Myocyte (in vitro differentiated cells): ENCODE measurements at places on chromosomes 1 and 21.

- DNase-seq = no peak
Observed at GRCh38 chr1:30135698-30136097, 587.7 kb downstream of the MATN1 start.

DNA sequence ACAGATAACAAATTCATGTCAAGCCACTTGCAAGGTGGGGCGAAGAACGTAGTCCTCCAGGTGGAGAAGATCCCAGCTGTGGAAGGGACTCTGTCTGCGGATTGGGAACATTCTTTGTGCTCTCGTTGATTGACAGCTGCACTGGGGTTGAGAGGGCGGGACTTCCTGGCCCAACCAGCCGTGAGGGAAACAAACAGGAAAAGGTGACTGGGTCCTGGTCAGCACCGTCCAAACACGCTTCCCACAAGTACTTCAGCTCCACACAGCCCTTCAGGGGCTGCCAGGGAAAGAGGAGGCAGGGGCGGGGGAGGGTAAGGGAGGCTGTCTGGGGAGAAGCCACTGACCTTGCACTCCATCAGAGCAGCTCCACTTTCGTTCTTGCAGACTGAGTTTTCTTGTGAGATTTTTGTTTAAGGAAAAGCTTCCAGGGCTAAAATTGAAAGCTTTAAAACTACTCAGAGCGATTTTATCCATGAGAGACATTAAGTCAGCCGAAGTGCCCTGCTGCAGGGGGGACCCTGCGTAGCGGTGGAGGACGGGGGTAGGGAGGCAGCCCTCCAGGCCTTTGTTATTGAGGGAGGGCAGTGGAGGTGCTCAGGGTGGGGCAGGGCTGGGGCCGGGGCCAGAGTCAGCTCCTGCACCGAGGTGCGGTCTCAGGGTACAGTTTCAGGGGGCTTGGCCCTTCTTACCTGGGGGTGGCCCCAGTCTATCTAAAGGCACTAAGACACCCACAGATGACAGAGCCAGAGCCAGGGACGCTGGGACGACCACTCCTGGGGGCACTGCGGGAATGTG lies 21.6 kb upstream of the STUM start:
- DNase-seq = no peak

DNA sequence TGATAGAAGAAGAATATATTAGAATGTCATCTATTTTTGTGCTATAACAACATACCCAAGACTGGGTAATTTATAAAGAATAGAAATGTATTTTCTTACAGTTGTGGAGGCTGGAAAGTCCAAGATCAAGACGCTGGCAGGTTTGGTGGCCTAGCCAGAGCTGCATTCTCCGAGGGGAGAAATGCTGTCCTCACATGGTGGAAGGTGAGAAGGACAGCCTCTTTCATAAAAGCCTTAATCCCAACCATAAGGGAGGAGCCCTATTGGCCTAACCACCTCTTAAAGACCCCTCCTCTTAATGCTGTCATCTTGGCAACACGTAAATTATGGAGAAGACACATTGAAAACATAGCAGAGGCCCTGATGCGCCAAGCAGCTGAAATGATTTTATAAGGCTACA lies 60.1 kb upstream of the KAZN start:
- DNase-seq = no peak

DNA sequence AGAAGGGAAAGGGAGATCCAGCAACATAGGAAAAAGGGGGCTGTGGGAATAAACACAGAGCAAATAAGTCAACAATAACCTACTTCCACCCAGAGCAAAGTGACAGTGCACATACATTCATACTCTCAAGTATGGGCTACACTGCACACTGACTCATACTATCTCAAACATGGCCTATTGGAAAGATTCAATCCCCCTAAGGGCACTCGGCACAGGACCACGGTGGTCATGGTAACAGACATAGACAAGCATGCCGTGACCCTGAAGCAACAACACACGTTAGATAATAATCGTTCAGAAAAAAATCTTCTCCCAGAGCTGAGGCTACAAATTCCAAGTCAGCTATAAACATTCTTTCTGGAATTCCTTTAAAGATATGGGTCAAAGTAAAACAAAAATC lies 16.8 kb upstream of the JAK1 start:
- DNase-seq = no peak

GRCh38 chr1:20480951-20481617 lies 4.9 kb downstream of the CAMK2N1 start:
- no peak for DNase-seq

GRCh38 chr1:56068908-56069307 lies 510.5 kb downstream of the PLPP3 start:
- peak; percentile 24 for DNase-seq

- no peak for DNase-seq
Observed at GRCh38 chr1:47948126-47948525, 49.1 kb downstream of the TRABD2B start.

GRCh38 chr21:44425307-44425894 lies 29.9 kb upstream of the LRRC3 start:
- DNase-seq = no peak

DNA sequence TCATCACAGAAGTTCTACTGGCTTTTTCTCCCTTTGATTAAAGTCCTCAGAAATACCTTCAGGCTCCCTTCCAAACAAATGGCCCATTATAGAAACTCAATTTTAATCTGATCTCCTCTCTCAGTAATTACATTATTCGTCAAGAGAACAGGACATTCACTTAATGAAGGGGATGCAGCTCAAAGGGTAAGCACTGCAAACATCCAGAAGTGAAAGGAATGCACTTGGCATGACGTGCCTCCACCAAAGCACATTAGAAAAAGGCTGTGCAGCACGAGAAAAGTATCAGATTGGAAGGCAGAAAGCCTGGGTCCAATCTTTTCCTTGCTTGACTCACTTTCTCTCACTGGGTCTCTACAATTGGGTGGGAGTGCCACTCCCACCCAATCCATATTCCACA lies 222.6 kb upstream of the BEND5 start:
- no peak for DNase-seq

DNA sequence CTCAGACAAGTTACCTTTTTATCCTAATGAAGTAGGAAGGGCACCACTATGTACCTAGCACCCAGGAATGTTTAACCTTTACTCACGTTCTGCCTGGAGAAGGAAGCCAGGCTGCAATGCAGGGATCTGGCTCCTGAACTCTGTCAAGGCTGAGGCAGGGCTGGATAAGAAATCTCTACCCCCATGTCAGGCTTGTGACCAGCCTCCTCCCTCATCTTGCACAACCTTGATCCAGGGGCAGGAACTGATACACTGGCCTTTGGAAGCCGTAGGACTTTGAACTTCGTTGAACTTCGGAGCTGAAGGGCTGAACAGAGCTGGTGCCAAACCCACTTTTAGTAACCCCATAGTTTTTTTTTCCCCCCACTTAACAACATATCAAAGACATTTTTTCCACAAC lies 8.0 kb upstream of the AKR1A1 start:
- DNase-seq = no peak

GRCh38 chr21:31386006-31386405 lies 41.9 kb upstream of the TIAM1 start:
- DNase-seq = no peak

DNA sequence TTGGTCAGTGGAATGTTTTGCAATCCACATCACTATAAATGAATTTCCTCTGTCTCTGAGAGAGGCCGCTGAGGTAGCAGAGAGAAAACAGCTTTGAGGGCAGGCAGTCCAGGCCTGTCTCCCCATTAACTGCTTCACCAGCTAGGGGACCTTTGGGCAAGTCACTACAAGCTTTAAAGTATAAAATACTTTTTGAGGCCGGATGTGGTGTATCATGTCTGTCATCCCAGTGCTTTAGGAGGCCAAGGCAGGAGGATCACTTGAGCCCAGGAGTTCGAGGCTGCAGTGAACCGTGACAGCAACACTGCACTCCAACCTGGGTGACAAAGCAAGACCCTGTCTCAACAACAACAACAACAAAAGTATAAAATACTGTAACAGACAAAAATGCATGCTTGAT lies 6.4 kb downstream of the IL6R start:
- DNase-seq = no peak

DNA sequence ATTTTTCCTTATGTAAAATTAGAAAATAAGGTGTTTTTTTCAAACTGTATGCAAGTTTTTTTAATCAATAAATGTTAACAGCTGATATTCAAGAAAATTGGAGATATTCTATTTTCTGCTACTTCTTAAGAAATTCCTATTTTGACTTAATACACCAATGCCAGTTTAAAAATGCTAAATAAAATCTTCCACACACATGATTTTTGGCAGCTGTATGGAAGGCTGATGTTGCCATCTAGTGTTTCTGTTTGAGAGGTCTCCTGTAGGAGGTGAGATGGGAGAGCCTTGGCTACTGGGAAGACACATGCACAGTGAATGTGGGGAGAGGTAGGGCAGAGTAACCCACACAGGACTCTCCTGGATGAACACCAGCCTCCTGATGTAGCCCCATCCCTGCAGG lies 29.2 kb upstream of the OR2B11 start:
- peak; percentile 52 for DNase-seq

DNA sequence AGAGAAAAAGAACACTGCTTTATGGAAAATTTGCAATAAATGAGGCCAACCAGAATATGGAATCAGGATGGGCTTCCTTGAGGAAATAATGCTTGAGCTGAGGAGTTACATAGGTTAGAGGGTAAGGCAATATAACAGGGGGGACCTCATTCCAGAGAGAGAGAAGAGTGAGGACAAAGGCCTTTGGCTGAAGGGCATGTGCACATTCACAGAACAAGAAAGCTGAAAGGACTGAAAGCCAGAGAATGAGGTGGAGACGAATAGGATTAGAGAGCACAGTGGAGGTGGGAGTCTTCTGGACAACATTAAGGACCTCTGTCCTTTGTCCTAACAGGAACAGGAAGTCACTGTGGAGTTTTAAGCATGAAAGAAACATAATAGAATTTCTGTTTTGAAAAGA lies 60.7 kb upstream of the MROH9 start:
- DNase-seq = no peak

- no peak for DNase-seq
Observed at GRCh38 chr1:110058591-110058990, 11.9 kb downstream of the ALX3 start.

DNA sequence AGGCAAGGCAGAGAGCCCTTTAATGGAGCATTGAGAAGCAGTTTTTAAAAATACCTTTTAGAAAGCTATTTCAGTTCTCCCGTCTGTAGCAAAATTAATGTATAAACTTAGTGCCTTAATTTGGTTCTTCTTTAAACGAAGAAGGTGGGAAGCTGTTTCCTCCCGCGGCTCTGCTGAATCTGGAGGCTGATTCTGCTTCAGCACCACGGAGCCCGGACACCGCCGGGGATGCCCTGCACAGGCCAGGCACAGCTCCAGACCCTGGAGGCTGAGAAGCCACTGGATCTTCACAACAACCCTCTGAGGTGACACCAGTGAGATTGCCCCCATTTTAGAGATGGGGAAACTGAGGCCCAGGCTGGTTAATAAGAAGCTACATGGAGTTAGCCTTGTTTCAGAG lies 175.8 kb upstream of the VAMP3 start:
- no peak for DNase-seq
